ENCODE measurements at places on chromosomes 5 and 9. TPM values are rescaled to one million over a fixed set of nuclear protein-coding genes. Genes with fewer than 3 reads are reported as not detected.
A peak's percentile ranks its signal among the peaks of the same experiment; 100 is the strongest.

The PKD2L2 gene
- not detected for polyA plus RNA-seq

The ALDOB gene
- polyA plus RNA-seq = not detected

DNA sequence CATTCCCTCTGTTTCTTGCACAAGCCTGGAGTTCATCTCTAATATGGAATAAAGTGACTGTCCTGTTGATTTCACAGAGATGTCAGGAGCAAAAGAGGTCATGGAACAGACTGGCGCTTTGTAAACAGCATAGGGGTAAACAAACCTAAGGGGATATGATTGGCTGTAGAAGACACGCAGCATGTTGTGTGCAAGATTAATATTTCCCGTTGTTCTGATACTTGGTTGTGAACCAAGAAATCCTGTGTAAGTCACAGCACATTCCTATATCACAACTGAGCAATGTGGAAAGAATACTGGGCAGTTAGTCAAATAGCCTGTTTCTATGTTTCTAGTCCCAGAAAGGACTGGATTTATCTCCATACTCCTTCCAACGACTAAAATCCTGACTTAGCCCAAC, 3.2 kb downstream of the ADAMTS12 start:
- DNase-seq = no peak

GRCh38 chr5:58378613-58379390, 81.1 kb downstream of the PLK2 start:
- no peak for DNase-seq

The SLC36A2 gene
- not detected for polyA plus RNA-seq

DNA sequence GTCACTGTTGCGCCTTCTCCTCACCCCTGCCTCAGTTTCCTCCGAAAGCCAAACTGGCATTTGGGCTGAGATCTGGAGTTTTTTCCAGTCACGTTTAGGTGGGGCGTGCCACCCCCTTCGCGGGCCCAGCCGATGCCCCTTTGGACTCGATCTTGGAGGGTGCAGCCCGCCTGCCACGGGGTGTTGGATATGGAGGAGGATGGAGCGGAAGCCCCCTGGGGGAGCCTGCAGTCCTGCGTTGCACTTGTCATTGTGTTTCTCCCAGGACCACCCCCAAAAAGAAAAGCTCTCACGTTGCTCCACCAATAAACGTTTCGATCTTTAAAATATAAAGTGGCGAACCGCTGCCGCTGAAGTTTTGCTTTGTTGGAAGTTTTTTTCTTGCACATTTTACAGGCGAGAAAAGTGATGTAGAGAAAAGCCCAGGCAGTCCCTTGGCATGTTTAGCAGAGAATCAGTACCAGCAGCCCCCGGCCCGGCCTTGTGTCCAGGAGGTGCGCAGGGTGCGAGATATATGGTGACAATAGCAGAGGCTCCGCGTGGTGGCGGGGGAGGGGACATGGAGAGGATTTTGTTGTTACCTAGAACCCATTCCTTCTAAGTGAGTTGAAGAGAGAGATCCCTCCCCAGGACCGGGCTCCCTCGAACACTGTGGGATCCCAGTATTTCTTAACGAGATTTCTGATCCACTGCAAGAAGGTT, 681 bp downstream of the F2R start:
- no peak for DNase-seq

The KCNN2 gene
- polyA plus RNA-seq = 5.1 TPM

The CKMT2 gene
- polyA plus RNA-seq = 0.10 TPM

DNA sequence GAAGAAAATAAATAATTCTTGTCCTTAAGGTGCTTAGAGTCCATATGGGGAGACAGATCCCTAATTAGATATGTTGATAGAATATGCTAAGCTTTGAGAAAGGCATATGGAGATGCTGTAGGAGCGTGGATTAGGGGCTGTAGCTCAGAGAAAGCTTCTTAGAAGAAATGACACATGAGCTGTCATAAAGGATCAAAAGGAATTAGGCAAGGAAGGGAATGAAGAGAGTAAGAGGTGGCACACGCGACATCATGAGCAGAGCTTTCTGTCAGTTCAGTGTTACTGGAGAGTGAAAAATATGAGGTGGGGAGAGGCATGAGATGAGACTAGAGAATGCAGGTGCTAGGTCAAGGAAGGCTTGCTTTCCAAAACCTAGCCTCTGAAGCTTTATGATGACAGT, 118.6 kb downstream of the KIAA0825 start:
- no peak for DNase-seq

DNA sequence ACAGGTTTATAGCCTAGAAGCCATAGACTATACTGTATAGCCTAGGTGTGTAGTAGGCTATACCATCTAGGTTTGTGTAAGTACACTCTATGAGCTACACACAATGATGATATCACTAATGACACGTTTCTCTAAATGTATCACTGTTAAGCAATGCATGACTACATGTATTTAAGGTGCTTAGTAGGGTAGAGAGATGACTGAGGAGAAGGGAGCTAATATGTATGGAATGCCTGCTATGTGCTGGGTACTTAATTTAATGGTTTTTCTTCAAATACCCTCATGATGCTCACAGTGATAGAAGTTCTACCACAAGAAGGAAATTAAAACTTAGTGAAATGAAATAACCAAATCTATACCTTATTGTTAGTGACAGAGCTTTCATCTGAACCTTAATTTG, 1785.5 kb downstream of the EFNA5 start:
- no peak for DNase-seq

DNA sequence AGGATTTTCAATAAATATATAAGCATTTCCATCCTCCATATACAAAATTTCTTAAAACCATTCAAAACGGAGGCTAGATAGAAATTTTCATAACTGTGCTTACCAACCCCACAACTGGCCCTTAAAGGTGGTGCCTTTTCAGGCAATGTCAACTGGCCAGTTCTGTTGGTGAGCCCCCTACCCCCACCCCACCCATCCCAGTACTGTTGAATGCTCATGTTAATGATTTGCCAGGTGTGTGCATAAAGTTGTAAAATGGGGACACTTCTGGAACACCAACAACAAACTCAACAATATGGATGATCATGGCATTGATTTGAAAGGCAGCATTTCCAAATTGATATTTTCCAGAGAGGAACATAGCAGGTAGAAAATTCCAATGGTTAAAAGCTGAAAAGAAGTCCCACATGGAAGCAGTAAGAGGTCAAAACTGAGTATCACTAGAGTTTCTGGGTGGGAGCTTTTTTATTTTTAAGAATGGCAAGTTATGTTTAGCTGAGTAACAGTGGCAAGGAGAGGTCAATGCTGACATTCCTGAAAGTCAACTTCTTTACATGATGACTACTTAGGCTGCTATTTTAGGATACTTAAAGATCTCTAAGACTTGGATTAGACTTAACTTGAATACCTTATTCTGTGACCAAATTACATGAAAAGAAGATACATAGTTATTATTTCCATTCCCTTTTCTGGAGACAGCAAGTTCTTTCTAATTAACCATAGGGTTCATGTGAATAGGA, 2.7 kb downstream of the LEAP2 start:
- DNase-seq = no peak

The DTWD2 gene
- 3.3 TPM for polyA plus RNA-seq

GRCh38 chr9:127791085-127791484, 5.3 kb downstream of the CDK9 start:
- DNase-seq = no peak

DNA sequence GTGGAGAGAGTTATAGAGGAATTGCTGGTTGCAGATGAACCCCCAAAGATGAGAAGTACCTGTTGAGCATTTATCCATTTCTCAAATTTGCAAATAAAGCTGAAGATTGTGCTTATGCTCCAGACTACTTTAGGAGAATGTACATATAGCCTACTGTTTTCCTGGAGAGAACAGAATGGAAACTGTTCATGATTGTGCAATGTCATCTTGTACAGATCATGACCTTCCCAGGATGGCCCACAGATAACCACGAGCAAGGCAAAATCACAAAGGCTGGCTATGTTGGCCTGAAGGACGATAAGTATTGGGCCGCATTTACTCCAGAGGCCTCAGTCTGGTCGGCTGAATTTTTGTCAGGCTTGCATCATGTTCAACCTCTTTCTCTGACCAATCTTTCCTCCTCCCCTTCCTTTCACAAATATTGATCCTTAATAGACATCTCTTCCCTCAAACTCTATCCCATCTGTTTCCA, 28.5 kb upstream of the RICTOR start:
- no peak for DNase-seq

The PCDHA1 gene
- 0.04 TPM for polyA plus RNA-seq

The BRD9 gene
- polyA plus RNA-seq = 10.8 TPM

DNA sequence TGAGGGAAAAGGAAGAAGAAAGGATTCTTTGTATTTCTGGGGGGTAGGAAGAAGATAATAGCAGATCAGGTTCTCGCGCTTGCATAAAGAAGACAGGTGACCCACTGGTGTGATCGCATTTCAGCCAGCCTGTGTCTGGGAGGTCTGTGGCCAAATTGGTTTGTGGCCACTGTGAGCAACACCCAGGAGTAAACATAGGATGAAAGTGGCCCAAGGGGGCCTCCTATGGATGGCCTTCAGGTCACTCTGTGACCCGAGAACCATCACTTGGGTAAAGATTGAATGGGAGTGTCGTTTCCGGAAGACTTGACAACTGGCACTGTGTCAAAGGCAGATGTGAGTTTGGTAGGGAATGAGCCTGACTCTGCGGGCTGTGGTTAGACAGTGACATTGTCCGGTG, 34.2 kb downstream of the RAI14 start:
- DNase-seq = no peak

DNA sequence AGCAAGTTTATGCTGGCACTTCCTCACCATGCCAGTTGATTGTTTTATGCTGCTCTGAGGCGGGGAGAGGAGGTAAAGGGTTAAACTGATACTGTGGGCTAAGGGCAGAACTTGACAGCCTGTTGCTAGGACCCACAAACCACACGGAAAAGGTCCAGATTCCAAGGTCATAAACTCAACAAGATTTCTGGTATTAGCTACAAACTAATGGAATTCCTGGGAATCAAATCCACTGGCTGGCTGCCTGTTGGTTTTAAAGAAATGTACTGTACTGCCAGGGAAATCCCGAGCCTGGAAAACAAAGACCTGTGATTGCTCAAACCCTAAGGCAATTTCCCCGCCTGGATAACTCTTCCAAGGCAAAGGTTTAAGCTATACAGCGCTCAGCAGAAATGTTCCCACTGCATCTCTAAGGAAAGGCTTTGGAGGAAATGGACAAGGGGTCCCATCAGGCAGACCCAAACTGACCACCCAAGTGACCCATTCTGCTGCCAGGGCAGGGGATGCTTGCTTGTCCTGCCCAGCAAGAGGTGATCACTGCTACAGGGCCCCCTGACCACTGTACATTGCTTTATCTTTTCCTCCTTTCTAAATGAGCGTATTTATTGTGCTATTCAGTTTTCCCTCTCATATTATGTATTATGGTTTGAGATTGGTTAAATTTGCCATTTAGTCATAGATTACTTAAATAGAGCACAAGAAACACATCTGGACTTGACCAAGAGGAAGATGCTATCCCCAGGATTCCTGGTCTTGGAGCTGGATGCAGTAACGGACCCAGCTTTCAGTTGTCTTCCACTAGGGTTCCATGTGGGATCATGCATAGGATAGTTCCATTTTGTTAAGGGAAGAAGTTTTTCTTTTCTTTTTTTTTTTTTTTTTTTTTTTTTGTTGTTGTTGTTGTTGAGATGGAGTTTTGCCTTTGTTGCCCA, 124.3 kb downstream of the SUSD1 start:
- peak; percentile 93 for DNase-seq

The RFESD gene
- 1.9 TPM for polyA plus RNA-seq

All from BJ (cell line).